ENCODE measurements at places on chromosomes 7 and 10.

GRCh38 chr10:23371073-23371472 is 26.5 kb upstream of the C10orf67 start:
- DNase-seq, result no peak

DNA sequence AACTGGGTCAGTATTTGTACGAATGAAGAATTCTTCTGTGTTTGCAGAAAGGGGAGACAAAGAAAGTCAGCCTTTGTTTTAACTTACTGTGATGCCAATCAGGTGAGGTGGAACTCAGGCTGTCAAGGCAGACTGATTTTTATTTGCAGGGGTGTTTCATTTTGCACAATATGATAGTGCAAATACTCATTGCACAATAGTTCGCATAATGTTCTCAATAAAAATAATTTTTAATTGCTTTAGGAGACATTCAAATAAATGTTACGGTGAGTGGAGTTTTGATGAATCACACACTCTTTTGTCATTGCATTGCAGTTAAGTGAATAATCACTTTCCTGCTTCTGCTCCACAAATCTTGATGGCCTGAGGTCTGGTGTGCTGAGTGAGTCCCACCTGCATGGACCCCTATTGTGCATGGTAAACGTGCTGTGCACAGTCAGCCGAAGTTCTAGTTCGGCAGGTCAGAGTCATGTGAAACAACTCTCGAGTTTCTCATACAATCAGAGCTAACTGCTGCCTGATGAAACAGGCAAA is 141.3 kb upstream of the FZD8 start:
- no peak for DNase-seq

- DNase-seq, result no peak
Measured at GRCh38 chr10:91603931-91604331, 28.9 kb downstream of the PPP1R3C start.

- DNase-seq, result no peak
Measured at GRCh38 chr10:97250952-97251351, 41.5 kb downstream of the ARHGAP19 start.

DNA sequence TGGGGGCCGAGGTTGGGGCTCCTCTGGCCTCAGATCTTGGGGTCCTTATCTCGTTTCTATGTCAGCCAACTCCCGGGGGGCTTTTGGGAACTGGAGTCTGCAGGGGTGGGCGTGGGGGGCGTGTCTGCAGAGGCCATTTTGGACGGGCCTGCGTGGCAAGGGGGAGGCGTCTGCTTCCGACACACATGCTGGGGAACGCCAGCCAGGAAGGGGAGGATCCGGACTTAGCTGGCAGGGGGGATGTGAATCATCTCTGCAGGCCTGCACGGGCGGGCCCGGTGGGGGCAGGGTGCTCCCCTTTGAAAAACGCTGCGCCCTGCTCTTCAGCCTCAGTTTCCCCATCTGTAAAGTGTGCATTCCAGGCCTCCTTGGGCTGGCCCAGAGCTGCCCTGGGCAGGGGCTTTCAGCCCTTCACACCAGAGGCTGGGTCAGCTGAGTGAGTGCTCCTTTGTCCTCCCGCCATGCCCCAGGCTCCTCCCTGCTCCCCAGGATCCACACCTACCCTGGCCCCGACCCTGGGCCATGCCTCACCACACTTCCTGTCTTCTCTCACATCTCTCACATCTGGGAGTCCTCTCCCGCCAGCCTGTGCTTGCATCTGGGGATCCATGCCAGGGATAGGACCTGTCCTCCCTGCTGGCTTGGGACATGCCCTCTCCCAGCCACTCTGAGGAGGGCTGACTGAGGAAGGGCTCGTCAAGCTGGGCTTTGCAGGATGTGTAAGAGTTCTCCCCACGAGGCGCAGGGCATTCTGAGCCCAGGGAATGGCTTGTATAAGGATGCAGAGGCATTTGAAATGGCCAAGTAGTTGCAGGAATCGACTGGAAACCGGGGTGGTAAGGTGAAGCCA is 172.6 kb upstream of the TNRC18 start:
- DNase-seq, result peak; percentile 57

DNA sequence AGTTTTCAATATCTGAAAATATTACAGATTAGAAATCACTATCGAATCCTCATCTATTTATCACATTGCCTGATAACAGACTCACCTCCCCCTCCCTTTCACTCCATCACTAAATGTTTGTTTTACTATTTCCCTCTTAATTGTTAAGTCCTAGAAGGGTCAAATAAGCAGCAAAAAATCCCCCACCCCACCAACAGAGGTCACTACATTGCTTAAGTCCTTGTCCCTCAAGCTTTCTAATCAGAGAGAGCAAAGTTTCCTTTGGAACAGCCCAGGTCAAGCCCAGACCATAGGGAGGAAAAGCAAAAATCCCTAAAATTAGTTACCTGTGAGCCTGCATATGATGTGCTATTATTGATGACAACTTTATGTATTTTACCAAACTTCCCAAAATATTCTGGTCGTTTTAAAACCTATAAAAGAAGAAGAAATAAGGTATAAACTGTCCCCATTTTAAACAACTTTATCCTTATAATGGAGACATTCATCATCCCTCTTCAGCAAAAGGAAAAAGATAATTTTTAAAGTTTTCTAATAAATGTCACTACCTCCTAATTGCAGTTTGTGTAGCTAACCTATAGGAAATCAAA is 95.0 kb downstream of the CNOT4 start:
- no peak for DNase-seq

DNA sequence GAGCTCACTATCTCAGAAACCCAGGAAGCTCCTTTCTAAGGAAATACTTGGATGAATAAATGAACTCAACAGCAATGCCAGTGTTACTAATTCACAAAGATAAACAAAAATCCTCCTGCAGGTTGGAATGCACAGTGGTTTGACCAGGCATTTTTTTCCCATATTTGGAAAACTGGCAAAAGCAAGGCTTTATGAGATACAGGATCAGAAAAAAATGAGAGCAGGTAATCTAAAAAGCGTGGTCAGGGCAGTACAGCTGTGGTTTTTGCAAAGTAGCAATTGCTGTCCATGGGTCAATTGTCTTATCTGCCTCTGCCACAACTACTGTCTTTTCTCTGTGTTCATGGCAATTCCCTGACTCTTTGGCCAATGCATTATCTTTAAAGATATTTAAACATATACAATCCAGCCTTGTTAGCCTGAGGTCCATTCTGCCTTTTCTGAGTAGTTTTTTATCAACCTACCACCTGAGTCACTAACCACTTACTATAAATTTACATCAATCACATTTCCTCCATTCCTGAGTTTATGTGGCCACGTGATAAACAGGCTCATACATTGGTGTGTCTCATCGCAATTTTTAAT is 564.5 kb upstream of the IGFBP3 start:
- DNase-seq, result no peak

GRCh38 chr10:73812657-73813056 is 1.3 kb upstream of the NDST2 start:
- no peak for DNase-seq

DNA sequence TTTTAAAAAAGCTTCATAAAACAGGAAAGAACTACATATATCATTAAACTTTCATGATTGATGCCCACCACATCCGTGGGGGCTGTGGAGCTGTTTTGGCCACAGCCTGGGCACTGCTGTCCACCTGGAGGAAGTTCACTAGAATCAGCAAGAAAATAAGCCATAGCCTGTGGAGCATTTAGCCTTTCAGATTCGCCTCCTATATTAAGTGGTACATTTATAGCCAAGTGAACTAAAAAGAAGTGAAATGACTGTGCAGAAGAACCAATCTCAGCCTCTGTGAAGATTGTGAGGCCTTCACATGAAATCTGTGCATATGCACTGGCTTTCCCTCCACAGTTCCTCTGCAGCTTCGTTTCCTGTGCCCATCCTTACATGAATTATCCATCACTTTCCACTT is 23.5 kb downstream of the WNT16 start:
- no peak for DNase-seq

- no peak for DNase-seq
Measured at GRCh38 chr10:124493214-124493882, 31.7 kb downstream of the LHPP start.

DNA sequence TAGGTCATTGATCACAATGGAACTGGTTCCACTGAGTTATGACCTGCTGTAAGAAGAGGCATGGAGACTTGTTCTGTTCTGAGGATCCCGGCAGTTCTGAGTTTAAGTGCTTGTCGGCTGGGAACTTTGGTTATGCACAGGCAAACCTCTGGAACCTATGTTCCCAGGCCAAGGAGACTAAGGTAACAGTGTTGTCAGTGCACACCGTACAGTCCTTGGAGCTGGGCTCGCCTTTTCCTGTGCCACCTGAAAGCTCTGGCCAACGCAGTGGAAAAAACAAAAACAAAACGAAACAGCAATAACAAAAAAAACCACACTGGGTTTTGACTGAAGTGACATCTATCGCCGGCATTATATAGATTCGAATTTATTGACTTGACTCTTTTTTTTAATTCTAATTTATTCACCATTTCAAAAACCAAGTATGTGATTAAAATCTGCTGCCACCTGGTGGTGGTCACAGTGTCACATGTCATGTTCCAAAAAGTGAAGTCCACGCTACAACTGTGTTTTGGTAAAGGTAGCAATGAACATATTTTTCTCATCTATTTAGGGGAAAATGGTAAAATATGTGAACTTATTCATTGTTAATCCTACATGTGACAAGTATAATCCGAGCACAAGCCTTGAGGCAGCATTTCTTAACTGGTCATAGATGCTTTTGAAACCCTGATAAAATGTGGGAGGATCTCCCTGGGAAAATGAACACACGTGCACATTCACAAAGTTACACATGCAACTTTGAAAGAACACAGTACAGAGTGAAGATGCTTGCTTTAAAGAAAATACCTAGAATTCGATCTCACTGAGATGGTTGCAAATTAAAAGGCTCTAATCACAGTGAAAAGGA is 113.8 kb upstream of the PPP2R2D start:
- DNase-seq, result no peak

- DNase-seq, result no peak
Measured at GRCh38 chr7:11538751-11539299, 293.2 kb downstream of the THSD7A start.

- no peak for DNase-seq
Measured at GRCh38 chr7:28405662-28406061, 6.7 kb upstream of the CREB5 start.

DNA sequence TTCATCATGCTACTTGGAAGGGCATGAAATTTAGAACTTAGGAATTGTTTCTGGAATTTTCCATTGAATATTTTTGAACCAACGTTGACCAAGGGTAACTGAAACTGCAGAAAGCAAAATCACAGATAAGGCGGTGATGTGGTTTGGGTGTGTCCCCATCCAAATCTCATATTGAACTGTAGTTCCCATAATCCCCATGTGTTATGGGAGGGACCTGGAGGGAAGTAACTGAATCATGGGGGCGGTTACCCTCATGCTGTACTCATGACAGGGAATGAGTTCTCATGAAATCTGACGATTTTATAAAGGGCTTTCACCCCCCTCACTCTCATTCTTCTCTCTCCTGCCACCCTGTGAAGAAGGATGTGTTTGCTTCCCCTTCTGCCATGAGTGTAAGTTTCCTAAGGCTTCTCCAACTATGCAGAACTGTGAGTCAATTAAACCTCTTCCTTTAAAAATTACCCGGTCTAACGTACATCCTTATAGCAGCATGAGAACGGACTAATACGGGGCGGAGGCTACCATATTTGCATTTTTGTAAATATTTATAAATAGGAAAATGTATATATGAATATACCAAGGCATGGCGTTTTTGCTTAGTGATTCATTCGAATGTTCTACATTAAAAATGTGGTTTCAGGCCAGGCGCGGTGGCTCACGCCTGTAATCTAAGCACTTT is 12.4 kb downstream of the NMT2 start:
- no peak for DNase-seq

DNA sequence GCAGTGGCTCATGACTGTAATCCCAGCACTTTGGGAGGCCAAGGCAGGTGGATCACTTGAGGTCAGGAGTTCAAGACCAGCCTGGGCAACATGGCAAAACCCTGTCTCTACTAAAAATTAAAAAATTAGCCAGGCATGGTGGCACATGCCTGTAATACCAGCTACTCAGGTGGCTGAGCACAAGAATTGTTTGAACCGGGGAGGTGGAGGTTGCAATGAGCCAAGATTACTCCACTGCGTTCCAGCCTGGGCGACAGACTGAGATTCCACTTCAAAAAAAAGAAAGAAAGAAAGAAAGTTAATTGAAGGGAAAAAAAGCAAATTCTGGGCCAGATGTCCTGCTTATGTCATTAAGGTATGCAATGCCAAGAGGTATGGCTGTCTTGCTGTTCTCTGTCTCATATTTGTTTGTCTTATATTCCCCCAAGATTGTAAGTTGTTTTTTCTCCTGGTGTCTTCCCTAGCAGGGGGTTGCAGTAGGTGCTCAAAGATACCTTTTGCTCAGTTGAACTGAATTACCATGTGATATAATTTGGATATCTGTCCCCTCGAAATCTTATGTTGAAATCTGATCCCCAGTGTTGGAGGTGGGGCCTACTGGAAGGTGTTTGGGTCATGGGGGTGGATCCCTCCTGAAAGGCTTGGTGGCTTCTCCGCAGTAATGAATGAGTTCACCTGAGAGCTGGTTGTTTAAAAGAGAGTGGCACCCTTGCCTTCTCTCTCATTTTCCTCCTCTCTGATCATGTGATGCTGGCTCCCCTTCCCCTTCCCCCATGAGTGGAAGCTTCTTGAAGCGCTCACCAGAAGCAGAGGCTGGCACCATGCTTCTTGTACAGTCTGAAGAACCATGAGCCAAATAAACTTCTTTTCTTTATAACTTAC is 60.9 kb downstream of the MYOF start:
- no peak for DNase-seq

- no peak for DNase-seq
Measured at GRCh38 chr10:68224810-68225209, 7.1 kb downstream of the ATOH7 start.

GRCh38 chr10:123474700-123475099 is 191.5 kb upstream of the GPR26 start:
- no peak for DNase-seq

DNA sequence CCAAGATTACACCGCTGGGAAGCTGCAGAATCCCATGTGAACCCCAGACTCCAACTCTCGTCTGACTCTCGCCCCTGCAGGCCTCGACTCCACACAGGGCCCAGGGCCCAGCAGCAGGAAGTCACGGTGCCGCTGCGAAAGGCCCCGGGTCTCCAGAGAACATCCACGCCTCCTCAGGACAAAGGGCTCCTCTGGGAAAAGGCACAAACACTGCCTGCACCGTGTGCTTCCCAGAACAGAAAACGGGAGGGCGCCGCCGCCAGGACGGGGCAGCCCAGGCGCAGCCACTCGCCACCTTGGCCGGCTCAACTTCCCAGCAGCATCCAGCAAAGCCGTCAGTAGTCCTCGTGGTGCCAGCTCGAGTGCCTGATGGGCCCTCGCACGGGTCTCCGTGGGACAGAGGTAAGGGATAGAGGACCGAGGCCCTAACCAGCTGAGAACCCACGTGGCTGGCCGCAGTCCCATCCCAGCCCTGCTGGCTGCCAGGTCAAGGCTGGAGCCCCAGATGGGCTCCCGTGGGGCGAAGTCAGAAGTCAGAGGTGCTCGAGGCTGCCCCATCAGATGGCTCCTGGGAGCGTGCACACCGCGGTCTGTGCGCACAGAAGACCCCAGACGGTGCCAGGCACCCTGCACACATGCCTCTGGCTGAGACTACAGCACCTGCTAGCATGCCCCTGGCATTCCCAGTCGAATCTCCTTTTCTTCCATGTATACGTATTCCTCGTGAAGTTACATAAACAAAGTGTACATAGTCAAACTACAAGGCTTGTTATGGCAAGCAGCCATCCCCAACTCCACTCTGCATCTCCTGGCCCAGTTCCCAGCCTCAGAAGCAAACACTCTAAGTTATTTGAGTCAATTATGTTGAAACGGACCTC is 60.2 kb downstream of the MAD1L1 start:
- DNase-seq, result no peak

All from hippocampal formation (tissue), 2 donors.